NCI-H2081 (cell line): ENCODE measurements at places on chromosomes 13 and 19.

DNA sequence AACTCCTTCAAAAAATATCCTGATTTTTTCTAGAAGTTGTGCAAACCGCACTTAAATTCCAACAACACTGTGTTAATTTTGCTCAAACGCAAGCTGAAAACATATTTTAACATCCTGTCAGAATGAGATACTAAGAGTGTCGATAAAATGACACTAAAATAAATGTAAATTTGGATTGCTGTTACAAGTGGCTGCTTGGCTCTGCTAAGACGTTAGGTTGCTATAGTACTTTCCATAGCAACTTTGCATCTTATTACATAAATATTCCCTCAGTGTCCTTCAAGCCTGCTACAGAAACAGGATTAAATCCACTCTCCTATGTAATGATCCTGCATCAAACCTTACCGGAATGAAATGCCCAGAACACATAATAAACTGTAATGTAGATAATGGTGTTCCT is 292.1 kb downstream of the DNAJC15 start:
- no peak for DNase-seq

DNA sequence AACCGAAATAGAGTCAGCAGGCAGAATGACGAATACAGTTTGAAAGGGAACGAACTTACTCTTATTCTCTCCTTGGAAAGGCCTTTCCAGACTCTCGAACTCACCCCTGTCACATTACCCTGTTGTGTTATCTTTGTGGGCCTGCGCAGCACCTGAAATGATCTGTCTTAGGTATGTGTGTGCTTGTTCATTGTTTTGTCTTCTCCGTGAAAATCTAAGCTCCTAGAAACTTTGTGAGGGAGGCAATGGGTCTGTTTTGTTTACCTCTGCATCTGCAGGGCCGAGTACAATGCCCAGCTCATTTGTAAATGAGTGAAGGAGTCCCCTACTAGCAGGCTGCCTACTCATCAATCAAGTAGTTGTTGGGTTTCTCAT is 19.6 kb downstream of the HMGB1 start:
- DNase-seq, result no peak

GRCh38 chr19:38683393-38684077 is 36.1 kb downstream of the ACTN4 start:
- DNase-seq, result no peak

DNA sequence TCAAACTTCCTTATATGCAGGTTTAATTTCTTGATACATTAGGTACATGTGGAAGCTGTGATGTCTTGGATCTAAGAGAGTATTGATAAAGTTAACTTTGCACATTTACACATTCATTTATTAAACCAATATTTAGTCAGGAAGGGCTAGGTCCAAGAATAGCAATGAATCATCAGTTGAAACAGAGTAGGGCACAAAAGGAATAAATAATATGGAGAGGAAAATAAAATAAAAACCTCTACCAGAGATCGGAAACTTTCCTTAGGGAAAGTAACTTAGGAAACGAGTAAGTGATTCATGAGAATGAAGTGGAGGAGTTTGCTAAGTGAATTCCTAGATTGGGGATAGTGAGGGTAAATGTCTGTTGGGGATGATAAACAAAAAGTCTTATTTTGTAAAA is 259.4 kb upstream of the DACH1 start:
- DNase-seq, result no peak

DNA sequence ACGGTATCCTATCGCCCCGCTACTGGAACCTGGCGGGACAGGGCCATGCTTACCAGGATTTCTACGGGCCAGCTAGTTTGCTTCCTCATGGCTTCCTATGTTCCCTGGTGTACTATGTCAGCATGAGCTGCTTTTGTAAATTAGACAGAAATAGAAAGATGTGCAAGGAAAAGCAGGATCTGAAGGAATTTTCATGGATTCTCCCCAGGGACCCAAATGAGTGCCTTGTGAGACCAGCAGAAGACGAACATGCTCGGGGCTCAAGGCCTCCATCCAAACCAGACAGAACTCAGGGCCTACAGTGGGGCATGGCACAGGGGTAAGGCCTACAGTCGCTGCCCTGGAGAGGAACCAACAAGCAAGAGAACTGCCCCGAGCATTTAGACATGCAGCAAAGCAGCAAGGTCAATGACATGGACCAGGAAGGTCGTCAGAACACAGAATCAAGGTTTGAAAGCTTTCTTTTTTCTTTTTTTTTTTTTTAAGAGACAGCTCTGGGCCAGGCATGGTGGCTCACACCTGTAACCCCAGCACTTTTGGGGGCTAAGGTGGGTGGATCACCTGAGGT is 17.3 kb downstream of the EPS15L1 start:
- DNase-seq, result no peak

- DNase-seq, result no peak
Measured at GRCh38 chr13:44079413-44080205, 199.9 kb downstream of the LACC1 start.

GRCh38 chr13:51637852-51638215 is 53.6 kb downstream of the WDFY2 start:
- no peak for DNase-seq

- DNase-seq, result no peak
Measured at GRCh38 chr13:28012383-28012782, 23.9 kb upstream of the URAD start.

- DNase-seq, result no peak
Measured at GRCh38 chr13:107117327-107118012, 549.5 kb upstream of the ARGLU1 start.

DNA sequence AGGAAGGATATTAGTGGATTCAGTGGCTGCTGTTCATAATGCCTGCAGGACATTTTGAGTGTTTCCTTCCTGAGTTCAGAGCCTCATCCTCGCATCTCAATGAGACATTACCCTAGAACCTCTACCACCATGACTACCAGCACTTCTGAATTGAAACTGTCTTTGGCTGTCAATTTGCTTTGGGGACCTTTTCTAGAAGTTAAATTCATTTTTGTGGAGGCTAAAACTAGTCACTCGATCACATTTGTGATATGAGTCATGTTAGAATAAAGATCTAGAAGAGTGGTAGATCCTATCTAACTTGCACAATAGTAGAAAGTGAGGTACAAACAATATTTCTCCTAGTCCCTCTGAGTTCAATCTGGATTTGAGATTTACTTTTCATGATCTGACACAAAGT is 124.9 kb downstream of the KCNRG start:
- no peak for DNase-seq

DNA sequence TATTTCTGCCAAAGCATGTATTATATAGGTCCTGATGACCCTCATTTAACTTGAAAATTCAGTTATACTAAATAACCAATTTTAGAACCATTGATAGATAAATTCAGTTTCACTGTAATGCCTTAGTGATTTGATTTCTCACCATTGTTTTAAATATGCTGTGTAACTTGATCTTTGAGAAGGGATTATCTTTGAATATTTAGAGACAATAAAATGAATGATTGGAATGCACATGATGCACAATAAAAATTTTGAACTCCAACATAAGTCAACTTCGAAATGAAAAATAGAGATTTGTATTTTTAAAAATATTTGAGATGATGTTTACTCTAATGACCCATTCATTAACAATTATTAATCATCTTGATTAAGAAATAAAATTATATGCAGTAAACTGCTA is 654.5 kb downstream of the OLFM4 start:
- DNase-seq, result no peak

DNA sequence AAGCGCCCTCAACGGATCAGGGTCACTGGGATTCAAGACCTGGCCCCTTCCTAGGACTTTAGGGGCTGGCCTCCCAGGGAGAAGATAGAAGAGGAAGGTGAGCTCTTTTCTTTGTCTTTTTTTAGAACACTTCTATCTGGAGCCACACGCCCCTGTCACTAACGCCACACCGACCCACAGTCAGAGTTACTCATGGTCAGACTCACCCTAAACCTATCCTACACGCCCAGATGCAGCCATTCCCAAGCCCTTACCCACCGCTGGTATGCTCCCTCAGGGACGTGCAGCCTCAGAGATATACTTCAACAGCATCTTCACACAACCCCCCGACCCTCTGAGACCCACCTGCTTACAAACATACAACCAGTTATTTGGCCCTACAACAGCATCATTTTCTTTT is 29.9 kb upstream of the MUC16 start:
- DNase-seq, result no peak

GRCh38 chr19:29873801-29874575 is 62.2 kb downstream of the CCNE1 start:
- DNase-seq, result no peak

GRCh38 chr13:49951754-49952535 is 15.8 kb upstream of the SPRYD7 start:
- DNase-seq, result no peak

DNA sequence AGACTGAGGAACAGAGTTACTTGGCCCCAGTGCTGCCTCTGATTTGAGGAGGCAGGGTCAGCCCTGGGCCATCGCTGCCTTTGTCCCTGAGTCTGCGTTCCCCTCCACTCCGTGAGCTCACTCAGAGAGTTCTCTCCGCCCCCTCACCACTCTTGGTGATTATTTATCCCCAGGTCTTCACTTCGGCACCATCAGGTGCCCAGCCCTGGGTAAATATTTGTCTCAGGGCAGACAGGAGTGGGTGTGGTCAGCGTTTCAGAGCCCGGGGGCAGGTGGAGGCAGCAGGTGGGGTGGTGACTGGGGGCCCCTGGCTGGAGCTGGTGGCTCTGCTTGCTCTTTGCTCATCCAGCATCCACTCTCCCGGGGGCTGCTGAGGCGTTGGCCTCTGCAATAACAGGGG is 20.6 kb downstream of the PPP1R37 start:
- peak; percentile 93 for DNase-seq

DNA sequence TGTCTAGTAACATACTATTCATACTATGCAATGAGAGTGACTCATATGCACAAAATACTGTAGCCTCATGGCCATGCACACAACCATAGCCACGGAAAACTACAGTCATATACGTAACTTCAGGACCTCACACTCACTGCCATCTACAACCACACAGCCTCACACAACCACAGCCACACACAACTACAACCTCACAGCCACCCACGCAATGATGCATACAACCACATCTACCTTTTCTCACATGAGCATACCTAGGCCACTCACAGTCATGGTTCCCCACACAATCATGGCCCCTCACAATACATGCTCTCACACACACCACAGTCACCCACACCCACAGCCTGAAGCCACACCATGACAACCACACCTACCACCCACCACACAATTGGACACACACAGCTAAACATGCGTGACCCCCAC is 8.7 kb upstream of the TNFSF14 start:
- no peak for DNase-seq

DNA sequence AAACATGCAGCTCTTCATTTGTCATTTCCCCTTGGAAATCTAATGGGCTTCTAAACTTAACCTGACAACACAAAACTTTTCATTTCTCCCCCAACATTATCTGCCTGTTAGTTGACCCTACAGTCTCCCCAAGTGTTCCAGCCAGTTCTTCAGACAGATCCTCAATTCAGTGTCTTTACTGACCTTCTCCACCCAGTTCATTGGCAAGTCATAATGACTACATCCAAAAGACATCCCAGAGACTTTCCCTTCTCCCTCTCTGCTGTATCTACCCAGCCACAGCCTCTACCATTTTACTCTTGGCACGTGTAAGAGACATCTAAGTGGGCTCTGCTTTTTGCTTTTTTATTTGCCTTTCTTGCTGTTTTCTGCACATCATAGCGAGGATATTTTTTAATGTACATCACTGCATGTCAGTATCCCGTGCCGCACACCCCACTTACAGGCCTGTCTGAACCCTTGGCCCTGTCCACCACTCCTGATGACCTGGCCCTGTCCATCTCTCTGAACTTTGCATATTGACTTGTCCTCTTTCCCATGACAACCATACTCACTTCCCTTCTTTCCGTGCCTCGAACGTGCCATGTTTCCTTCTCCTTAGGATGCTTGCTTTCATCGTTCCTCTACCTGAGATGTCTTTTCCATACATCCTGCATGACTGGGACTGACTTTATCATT is 391.9 kb downstream of the IRS2 start:
- DNase-seq, result no peak

DNA sequence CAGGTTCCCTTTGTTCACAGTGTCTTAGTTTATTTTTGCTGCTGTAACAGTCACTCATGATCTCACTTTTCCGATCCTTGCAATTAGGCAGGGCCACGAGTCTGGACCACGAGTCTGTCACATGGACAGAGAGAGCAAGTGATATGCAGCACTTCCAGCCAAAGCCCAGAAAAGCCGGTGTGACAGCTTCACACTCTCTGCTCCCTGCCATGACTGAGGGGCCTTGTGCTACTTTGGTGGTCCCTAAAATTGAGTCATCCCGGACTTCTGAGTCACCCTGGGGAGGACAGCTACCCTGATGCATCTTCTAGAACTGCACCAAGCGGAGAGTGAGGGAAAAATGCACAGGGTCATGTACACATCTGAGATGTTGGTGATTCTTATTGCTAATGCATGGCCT is 179.6 kb downstream of the EFNB2 start:
- DNase-seq, result no peak

GRCh38 chr13:33110713-33111413 is 94.6 kb downstream of the KL start:
- no peak for DNase-seq
